ENCODE measurements at places on chromosomes 1 and 21.

DNA sequence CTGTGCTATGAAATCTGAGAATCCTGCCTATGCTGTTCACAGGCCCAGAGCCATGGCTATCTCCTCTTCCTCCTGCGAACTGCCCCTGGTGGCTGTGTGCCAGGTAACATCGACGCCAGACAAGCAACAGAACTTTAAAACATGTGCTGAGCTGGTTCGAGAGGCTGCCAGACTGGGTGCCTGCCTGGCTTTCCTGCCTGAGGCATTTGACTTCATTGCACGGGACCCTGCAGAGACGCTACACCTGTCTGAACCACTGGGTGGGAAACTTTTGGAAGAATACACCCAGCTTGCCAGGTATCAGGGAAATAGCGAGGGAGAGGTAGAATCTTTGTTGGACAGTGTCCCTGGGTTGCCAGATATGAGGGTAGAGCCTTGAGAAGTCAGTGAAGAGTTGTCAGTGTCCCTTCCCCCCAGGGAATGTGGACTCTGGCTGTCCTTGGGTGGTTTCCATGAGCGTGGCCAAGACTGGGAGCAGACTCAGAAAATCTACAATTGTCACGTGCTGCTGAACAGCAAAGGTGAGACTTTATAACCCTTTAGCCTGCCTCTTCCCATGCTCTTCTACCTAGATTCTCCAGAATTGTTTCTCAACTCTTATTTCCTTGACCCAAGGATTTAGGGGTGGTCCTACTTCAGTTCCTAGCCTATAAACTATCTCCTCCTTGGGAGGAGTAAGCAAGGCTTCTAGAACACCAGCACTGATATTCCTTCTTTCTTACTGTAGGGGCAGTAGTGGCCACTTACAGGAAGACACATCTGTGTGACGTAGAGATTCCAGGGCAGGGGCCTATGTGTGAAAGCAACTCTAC is 1.4 kb downstream of the NIT1 start:
- no peak for DNase-seq

DNA sequence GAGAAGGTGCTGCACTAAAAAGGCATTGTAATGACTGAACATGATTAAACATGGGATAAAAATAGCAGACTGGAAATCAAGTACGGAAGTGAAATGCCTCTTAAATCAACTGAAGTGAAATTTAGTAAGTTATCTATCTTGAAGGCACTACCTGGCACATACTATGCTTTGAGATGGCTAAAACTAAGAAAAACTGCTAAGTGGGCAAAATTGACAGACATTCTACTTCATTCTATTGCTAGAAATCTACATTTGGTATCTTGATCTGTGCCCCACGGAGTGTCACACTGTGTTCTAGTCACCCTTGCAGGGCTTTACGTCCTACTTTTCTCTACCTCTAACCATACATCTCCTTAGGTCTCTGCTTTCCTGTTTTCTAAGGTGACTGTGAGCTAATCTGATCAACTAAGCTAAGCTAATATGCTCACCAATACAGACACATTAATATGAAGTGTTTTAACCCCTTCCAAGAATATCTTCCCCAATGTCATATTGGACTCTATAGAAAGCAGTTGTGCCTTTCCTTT is 4.1 kb downstream of the PDC start:
- no peak for DNase-seq

- DNase-seq, result no peak
Measured at GRCh38 chr1:217622042-217622441, 8.8 kb downstream of the GPATCH2 start.

DNA sequence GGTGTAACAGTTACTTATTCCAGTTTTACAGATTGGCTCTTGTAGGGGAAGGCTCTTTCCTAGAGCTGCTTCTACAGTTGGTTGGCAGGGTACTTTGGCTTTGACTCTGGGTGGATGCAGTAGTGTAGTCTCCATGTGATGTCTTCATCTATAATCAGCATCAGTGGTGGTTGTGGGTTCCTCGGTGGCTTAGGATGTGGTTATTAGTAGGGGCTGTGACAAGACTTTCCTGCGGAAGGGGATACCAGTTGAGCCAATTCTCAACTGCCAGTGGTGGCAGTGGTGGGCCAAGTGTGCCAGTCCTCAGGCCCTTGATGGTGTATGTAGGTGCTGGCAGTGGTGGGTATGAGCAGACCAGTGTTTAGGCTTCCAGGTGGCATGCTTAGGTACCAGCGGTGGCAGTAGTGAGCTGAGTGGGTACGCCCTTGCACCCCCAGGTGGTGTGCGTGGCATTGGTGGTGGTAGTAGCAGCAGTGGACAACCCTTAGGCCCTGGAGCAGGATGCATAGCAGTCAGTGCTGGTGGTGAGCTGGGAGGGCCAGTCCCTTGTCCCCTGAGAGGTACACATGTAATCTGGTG is 27.2 kb upstream of the KLF18 start:
- no peak for DNase-seq

GRCh38 chr1:246532519-246532918 is 25.4 kb upstream of the SMYD3 start:
- no peak for DNase-seq
